Stimulated activated CD4-positive, alpha-beta T cell treated with anti-CD3 and anti-CD28 coated beads, Interleukin-15, amount 100 ng/mL, for 48 hours (primary cell): ENCODE measurements at places on chromosomes 5 and 9.

- DNase-seq: no peak
Observed at GRCh38 chr5:28329176-28329575, 1290.8 kb upstream of the CDH9 start.

DNA sequence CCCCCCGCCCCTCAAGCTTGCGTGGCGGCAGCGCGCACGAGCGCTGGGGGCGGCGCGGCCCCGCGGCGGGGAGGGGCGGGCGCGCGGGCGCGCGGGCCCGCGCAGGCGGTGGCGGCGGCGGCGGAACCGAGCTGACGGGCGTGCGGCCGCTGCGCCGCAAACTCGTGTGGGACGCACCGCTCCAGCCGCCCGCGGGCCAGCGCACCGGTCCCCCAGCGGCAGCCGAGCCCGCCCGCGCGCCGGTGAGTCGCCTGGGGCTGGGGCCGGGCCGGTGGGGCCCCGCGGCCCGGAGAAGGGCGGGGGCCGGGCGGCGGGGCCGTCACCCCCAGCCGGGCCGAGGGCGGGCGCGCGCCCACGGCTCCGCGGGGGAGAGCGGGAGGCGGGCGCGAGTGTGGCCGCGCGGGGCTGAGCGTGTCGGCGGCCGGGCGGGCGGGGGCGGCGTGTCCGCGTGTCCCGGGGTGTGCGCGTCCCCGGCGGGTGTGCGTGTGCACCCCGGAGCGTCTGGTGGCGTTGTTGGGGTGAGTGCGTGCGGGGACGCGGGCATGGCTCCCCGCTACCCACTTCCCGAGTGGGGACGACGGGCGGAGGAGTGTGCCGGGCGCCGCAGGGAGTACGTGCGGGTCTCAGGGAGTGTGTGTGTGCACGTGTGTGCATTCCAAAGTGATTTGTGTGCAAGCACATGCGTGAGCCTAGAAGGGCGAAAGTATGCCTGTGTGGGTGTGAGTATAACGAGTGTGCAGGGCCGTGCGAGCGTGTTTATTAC is at the start of gene NEK6:
NEK6 (plus strand) TSS at position 106 of the 763 bp plus-strand sequence. CDS start 44,016 bp downstream, outside the sequence.
- no peak for DNase-seq

GRCh38 chr9:110623462-110624025 is 44.0 kb upstream of the SVEP1 start:
- DNase-seq: no peak

- DNase-seq: no peak
Observed at GRCh38 chr9:137799630-137799983, 78.0 kb upstream of the CACNA1B start.
